CD4-positive, alpha-beta T cell treated with Interleukin-6 at 100 ng/mL for 8 hours (primary cell): ENCODE measurements at places on chromosomes 5 and 9.

DNA sequence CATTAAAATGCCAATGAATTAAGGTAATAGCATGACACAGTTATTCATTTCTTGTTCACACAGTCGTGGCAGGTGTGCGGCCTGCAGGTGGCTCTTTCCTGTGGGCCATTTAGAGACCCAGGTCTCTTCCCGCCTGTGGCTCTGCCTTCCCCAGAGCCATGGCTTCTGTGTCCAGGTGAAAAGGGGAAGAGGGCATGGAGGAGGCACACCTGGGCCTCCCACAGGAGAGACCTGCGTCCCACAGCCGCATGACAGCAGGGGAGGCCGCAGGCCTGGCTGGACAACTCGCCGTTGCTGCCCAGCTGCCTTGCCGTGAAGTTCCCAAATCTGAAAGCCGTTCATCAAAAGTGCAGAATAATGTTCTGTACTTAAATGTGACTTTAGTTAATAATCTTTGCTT is 14.4 kb upstream of the PLEKHG4B start:
- no peak for DNase-seq

DNA sequence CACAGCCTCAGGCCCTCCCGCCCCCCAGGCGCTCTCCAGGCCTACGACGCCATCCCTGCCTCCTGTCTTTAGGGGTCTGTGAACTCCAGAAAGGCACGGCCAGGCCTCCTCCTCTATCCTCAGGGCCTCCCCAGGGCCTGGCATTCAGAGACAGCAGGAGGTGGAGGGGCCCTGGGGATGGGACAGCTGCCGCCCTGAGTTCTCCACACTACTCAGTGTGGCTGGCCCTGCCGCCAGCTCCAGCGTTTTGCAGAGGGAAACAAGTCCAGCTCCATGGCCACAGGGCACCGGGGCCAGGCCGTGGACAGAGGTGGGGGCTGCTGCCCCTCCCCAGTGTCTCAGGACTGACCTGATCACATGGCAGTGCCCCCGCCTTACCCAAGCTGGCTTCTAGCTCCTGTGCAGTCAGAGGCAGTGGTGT is 16.4 kb downstream of the SH3GLB2 start:
- no peak for DNase-seq

DNA sequence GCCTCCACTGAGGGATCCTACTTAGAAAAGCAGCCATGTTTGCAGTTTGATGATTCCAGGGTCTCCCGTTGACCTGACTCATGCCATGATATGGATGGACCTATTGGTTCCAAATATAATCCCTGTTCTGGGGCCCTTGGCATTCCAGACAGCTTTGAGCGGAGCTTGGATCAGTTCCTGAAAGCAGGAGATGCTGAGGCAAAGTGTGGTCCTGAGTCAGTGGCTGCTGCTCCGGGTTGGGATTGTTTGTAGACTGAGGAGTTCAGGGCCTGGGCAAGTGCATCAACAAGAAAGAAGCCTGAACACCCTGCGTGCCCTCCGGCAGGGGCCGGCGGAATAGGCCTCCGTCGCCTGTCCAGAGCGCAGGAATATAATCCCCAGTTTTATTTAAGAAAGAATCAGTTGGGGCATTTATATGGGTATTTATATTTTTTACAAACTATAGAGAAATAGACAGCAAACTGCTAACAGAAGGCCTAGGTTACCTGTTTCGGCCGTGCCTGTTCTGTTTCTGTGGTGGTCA is 50.6 kb downstream of the LRSAM1 start:
- DNase-seq, result no peak

GRCh38 chr5:41772785-41773442 is 97.3 kb downstream of the OXCT1 start:
- no peak for DNase-seq

GRCh38 chr9:132531195-132531594 is 51.2 kb upstream of the BARHL1 start:
- no peak for DNase-seq

DNA sequence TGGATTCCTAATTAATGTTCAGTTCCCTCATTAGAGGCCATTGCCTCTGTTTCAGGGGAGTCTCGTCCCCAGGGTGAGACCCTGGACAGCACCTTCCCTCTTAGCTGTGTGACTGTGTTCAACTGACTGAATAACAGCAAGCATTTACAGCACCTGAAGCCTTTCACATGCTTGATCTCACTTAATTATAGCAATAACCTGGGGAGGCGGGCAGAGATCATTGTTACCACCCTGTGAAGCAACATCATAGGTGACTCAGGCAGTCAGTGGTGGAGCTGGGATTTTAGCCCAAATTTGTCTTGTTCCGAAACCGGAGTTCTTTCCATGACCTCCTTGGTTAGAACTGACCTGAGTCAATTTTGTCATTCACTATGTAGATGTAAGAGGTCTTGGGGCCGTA is 105.2 kb upstream of the RAD23B start:
- DNase-seq, result no peak

- no peak for DNase-seq
Measured at GRCh38 chr5:159104759-159105144, 5.0 kb upstream of the EBF1 start.

GRCh38 chr9:137680444-137681358 is 61.9 kb downstream of the EHMT1 start:
- no peak for DNase-seq

GRCh38 chr5:157866536-157866935 is 7.6 kb upstream of the CLINT1 start:
- no peak for DNase-seq

DNA sequence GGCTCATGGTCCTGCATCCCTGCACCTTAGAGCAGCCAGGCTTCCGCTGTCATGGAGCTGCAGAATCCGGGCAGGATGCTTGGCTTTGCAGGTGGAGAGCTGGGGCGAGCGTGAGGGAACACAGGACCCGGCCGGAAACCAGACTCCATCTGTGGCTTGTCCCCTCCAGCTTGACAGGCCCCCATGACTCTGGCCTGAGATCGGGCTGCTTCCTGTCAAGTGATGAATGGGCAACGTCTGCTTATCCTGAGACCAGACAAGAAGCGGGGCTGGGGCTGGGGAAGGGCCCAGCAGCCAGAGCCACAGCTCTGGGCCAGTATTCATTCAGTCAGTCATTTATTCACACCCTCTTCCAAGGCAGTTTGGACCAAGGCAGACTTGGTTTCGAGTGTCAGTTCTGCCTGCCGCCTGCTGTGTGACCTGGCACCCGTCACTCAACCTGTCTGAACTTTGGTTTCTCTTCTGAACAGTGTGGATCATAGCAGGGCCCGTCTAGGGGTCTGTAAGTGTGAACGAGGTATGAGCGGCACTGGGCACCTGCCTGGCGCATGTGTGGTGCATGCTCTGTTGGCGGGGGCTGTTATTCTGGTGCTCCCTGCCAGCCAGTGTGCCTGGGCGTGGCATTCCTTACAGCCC is 37.5 kb downstream of the NEK6 start:
- no peak for DNase-seq

DNA sequence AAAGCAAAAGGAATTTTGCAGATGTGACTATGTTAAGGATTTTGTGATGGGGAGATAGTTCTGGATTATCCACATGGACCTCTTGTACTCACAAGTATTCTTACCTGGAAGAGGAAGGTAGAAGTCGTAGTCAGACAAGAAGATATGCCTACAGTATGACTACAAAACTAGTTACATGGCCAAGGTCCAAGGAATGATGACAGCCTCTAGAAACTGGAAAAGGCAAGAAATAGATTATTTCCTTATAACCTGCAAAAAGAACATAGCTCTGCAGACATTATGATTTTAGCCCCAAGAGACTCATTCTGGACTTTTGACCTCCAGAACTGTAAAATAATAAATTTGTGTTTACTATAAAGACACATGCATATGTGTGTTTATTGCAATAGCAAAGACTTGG is 226.9 kb downstream of the FER start:
- DNase-seq, result no peak

GRCh38 chr5:175697846-175698245 is 40.0 kb downstream of the HRH2 start:
- DNase-seq, result no peak

DNA sequence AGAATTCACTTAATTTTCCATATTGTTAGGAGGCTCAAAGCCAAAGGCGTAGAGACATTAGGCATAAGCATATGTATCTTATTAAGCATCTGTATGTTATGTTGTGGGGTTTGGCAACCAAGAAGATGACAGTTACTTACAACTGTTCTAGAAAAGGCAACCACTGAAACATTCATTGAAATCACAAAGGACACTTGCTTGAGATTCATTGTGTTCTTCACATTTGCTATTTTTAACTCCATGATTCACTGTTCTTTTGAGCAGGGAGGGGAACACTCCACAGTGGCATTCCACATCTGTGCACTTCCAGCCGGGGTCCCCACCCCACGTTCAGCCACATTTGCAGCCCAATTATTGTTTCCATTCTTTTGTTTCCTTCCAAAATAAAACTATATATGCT is 107.1 kb downstream of the PALM2AKAP2 start:
- no peak for DNase-seq

GRCh38 chr5:120518581-120518980 is 54.5 kb downstream of the PRR16 start:
- no peak for DNase-seq

GRCh38 chr5:54013556-54014194 is 296.7 kb downstream of the ARL15 start:
- DNase-seq, result no peak

GRCh38 chr5:169147534-169147933 is 153.4 kb downstream of the SLIT3 start:
- no peak for DNase-seq

DNA sequence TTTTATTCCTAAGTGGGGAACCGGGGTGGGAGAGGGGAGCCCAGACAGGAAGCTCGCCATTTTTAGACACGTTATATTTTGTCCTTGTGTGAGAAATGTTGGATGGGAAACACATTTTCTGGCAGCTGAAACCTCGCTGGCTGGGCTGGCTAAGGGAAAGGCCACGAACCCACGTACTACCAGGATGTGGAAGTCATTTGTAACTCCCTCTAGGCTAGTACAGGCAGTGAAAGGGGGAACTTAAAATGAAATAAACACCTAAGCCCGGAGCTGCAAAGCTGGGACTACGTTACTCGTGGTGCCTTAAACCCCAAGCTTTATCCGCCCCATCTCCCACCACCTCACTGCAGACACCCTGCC is 42.5 kb downstream of the TMEM174 start:
- no peak for DNase-seq

DNA sequence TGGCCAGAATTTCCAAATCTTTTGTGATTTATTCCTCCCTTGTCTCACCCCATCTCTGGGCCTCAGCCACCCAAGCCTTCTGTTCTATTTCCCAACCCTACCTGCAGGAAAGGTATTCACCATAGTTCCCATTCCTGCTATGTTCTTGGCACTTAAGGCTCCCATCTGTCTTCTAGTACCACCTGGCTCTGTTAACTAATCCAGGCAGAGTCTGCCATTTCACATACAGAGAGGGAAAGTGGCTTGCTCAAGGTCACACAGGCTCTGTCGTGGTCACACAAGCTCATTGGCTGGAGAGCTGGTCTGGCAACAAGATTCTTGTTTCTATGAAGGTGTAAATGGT is 35.2 kb downstream of the COL27A1 start:
- DNase-seq, result no peak

DNA sequence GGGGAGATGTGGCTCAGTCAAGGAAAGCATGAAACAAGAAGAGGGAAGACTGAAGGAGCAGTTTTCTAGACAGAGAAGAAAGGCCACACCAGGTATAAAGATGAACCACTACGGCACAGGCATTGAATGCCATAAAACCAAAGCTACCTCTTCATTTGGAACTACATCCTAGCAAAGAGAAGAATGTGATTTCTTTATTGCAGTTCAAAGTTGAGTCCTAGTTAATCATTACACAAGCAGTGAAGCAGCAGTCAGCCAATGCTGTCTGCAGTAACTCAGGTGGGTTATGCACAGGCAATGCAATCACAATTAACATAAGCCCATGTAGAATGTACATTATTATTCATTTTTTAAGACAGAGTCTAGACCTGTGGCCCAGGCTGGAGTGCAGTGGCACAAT is 21.7 kb upstream of the PCAT7 start:
- DNase-seq, result no peak

GRCh38 chr5:51414516-51414915 is 31.3 kb downstream of the ISL1 start:
- DNase-seq, result no peak

- no peak for DNase-seq
Measured at GRCh38 chr5:16603295-16603694, 13.5 kb downstream of the RETREG1 start.

DNA sequence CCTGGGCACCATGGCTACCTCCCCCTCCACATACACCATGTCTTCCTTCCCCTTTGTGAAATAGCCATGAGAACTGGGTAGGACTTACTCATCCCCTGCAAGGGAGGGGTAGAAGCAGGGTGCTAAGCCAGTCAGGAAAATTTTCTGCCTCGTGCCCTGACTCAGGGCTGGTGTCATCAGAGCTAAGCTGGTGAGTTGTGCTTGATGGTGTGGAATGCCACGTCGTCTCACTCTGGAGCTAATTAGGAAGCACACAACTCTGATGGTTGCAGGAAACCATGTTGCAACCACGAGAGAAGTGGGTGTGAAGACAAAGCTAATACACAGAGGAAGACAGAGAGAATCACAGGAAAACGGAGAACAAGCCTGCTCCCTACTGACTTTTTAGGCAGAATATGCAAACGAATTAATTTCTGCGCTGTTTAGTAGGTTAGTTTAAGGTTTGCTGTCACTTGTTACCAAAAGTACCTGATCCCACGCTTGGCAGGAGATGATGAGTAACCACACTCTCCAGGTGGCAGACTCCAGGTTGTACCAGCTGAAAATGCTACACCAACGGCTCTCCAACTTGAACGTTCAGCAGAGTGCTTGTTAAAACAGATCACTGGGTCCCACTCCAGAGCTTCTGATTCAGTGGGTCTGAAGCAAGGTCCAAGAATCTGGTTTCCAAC is 54.5 kb downstream of the STK10 start:
- peak; percentile 30 for DNase-seq

DNA sequence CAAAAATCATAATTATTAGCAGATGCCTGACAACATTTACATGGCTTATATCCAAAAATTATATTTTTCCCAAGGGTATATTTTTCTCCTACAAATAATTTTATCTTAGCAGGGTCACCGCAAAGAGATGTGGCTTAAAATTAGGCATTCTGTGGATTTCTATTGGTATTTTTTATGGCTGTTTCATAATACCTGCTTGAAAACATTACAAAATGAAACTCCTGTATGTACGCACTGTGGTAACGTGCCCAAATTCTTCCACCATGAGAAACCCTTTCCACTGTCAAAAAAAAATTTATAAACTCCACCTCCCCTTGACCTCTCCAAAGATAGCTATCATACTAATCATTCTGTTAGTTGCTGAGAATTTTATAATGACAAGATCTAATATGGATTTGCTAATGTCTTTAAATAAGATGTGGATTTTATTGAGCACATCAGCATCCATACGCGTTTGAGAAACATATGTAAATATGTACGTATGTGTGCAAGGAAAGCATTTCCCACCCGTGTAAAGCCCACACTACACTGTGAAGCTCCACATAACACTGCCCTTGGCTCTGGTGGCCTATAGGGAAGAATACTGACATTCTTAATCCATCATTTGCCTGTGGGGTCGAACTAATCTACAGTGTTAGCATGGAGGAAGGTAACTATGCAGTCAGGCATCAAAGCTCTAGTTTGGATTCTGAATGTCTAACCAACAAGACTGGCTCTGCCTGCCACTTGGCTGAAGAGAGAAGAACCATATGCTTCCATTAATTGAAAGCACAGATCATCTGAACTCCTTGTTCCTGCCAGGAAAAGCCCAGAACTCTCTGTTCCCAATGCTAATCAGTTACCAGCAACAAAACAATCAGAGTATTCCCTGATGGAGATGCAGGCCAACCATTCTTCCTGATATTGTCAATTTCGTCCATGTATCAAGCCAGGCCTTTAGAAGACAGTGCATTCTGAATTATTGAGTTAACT is 244.7 kb downstream of the SPOCK1 start:
- DNase-seq, result no peak

GRCh38 chr5:83222906-83223305 is 145.6 kb downstream of the XRCC4 start:
- no peak for DNase-seq

- DNase-seq, result no peak
Measured at GRCh38 chr5:57370376-57370775, 112.2 kb downstream of the ACTBL2 start.
